ENCODE measurements at places on chromosomes 7 and 10. TPM values are rescaled to one million over a fixed set of nuclear protein-coding genes. Genes with fewer than 3 reads are reported as not detected.

Gene LIPF
- not detected for total RNA-seq

Gene MALRD1
- not detected for total RNA-seq

Gene MRLN
- not detected for total RNA-seq

Gene DNAJC12
- 2.4 TPM for total RNA-seq

Gene TAS2R3
- 1.3 TPM for total RNA-seq

Gene TMEM176B
- total RNA-seq: not detected

Gene OR2A14
- not detected for total RNA-seq

Gene TCAF2
- total RNA-seq: 7.1 TPM

Gene EGFR
- total RNA-seq: 4.1 TPM

DNA sequence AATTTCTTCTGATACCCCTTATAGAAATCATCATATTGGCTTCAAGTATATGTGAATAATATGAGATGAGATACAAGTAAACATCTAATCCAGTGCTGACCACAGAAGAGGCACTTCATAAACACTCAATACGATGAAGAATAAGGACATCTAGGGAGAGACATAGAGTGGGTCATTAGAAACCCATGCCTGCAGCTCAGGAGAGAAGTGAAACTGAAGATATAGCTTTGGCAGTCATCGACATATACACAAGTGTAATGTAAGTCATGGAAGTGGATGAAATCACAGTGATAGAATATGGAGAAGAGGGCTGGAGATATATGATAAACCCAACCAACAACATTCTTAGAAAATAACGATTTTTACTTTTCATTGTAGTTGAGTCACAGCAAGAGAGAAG, 665.0 kb downstream of the PARD3 start:
- DNase-seq: no peak

DNA sequence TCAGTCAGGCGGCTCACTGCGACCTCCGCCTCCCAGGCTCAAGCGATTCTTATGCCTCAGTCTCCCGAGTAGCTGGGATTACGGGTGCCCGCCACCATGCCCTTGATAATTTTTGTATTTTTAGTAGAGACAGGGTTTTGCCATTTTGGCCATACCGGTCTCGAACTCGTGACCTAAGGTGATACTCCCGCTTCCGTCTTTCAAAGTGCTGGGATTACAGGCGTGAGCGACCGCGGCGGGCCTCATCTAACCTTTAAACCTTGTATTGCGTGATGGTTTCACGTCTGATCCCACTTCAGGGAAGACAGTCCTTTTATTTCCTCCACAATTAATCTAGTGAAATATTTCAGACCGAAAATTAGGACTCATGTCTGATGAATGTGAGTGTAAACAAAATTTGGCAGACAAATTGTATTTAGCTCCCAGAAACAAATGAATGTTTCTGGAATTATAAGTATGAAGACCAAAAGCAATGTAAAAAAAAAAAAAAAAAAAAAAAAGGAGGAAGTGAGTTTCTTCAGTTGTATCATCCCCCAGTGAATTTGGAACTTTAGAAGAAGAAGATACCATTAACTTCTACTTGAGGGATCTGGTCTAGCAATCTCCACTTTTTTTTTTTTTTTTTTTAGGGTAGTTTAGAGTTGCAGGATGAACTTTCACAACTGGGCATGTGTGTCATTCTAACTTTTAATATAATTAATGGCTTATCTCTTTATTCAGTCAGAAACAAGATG, 1.6 kb downstream of the NUP42 start:
- no peak for DNase-seq

DNA sequence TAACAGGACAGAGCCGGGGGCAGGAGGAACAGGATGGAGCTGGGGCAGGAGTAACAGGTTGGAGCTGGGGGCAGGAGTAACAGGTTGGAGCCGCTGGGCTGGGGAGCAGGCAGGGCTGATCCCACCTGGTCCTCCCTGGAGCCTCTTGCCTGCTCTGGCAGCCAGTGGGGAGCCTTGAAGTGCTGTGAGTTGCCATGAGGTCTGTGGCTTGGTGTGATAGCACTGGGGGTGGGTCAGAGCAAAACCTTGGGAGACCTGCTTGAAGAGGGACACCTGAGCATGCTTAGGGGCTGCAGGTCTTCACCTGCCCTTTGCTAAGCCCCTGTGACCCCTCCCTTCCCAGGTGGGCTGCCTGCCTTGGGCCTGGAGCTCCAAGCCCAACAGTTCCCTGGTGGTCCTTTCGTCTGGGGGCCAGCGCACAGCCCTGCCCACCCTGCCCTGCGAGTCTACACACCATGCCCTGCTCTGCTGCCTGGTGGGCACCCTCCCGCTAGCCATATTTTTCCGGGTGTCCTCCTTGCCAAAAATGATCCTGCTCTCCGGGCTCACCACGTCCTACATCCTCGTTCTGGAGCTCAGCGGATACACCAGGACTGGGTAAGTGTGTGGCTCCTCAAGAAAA, 111.6 kb downstream of the ADCY1 start:
- DNase-seq: no peak

GRCh38 chr7:128027485-128027980, 3.7 kb downstream of the LRRC4 start:
- no peak for DNase-seq

DNA sequence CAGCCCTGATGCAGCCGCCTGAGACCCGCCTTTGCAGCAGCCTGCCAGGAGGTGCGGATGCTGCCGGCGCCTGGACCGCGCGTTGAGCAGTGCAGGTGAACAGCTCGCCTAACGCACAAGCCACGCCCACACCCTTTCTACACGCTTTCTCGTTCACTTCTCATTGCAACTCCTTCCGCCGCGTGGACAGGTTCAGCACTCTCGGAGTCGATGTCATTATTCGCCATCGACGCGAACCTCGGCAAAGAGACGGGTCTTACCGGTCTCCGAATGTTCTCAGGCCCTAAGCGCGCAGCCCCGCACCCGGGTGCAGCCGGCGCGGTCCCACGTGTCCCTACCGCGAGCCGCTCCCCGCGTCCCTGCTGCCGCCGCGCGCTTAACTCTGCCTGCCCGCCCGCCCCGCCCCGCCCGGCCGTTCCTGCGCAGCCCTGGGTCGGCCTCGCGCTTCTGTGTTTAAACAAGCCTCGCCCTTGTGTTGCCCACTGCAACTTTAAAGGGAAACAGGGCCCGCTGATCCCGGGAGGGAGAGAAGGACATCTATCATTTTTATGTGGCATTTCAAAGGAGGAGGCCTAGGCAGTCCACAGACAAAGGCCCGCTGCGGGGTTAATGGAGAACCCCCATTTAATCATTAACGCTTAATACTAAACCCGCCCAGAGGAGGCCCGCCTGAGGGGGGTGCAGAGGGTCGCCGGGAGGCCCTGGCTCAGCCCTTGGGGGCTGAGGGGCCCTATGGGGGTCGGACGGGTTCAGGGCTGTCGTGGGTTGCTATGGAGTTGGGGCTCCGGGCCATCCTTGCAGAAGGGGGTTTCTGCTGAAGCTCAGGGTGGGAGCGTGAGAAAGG, 128.5 kb downstream of the WDR11 start:
- DNase-seq: peak; percentile 11

GRCh38 chr10:132457328-132458070, 60.5 kb downstream of the PWWP2B start:
- no peak for DNase-seq

- DNase-seq: no peak
These were observed 17.6 kb downstream of the ZDHHC6 start for GRCh38 chr10:112429147-112429546.

GRCh38 chr7:29652556-29652955, 88.9 kb downstream of the PRR15 start:
- DNase-seq: no peak

DNA sequence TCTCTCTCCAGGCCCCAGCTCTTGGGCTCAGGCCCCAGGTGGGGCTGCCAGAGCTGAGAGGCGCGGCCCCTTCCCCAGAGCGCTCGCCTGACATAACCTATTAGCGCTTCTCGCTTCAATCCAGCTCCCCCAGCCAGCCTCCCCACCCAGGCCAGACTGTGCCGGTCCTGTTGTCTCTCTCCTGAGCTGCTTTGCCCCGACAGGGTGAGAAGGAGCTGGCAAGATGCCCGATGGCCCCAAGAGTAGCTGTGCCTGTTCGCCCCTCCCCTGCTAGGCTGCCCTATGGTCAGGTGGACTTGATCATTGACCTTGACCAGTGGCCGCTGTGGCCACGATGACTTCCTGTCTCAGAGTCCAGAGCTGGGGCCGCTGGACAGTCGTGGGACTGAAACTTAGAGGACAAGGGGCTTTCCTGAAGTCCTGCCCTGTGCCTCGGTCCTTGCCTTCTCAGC, 9.1 kb downstream of the TMEM270 start:
- no peak for DNase-seq

- no peak for DNase-seq
These were observed 80.8 kb upstream of the ADAM12 start for GRCh38 chr10:126468876-126469643.

DNA sequence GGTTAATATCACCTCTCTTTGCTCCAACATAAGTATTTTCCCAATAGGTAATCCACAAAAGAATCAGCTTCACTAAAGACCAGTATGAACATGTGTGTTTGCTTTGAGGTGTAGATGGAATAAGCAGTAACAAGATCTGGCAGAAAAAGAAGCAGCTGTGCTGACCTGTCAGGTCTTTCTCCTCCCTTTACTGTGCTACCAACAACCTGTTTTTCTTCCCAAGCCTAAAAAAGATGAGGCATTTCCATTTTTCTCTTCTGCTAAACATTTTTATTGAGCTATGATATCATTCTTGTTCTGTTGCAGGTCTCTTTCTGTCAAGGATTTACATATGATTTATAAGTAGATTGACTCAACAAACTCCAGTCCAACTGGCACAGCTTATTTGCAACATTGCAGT, 315.2 kb upstream of the GLI3 start:
- DNase-seq: no peak

- DNase-seq: no peak
These were observed 282.6 kb downstream of the CAMK1D start for GRCh38 chr10:12631787-12632562.

DNA sequence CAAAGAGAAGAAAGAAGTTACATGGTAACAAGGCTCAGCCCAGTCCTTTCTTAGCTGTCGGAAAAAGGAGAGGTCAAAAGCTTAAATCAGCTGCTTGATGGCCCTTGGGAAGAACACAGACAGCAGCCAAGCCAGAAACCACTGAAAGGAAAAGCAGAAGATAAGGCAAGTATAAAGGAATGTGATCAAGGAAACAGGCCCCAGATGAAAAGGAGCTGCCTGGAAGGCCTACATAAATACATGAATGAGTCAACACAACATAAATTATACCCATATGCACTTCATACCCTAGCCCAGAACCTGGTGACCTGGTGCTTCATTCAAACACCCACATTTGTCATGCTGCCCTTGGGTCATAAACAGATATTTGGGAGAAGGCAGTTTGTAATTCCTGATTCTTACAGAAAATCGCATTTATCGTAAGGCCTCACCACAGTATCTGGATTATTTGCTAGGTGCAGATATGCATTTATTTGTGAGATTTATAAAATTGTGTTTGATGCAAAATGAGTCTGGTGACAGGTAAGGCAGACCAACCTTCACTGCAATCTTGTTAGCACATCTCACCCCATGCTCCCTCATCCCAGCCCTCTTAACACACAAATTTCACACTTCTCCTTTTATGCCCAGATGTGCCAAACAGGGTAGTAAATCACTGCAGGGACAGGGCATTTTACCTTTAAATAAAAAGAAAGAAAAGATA, 94.9 kb upstream of the KCNIP2 start:
- peak; percentile 97 for DNase-seq

DNA sequence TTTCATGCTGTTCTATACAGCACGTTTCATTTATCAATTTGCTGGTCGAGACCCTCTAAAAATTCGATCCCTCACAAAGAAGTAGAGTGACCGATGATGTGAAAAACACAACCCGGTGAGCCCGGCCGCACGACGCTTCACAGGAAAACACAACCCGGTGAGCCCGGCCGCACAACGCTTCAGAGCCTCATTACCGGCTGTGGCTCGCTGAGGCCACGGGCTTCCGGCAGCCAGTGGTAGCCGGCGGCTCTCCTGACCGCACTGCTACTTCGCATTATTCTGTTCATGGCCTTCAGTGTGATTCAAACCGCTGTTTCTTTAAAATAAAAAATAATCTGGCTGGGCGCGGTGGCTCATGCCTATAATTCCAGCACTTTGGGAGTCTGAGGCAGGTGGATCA, 42.3 kb upstream of the RBM33 start:
- no peak for DNase-seq

DNA sequence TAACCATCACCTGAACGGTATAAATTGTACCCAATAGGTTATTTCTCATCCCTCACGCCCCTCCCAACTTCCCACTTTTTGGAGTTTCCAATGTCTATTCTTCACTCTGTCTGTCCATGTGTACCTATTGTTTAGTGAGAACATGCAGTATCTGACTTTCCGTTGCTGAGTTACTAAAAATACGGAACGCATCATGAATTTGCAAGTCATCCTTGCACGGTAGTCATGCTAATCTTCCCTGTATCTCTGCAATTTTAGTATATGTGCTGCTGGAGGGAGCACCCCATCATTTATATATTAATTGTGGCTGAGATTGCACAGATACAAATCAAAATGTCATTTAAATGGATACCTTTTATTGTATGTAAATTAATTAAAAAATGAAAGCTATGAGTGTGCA, 75.7 kb upstream of the SFMBT2 start:
- no peak for DNase-seq

GRCh38 chr7:1281068-1281467, 48.4 kb downstream of the UNCX start:
- no peak for DNase-seq

DNA sequence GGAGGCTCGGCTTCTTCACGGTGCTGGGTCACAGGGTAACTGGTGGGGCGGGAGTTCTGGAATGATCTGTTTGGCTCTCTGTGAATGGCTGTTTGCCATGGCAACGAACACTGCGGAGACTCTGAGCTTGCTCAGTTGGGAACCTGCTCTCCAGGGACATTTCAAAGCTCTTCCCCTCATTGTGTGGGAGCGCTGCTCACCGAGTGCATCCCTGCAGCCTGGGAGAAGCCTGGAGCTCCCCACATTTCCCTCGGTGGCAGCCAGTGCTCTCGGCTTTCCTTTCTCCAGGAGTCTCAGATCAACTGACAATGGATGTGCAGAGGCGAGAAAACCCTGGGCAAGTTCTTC, 57.6 kb upstream of the CACUL1 start:
- DNase-seq: no peak

Data from endothelial cell of umbilical vein (primary cell).